NCI-H82 (cell line): ENCODE measurements at places on chromosomes 4 and X.

DNA sequence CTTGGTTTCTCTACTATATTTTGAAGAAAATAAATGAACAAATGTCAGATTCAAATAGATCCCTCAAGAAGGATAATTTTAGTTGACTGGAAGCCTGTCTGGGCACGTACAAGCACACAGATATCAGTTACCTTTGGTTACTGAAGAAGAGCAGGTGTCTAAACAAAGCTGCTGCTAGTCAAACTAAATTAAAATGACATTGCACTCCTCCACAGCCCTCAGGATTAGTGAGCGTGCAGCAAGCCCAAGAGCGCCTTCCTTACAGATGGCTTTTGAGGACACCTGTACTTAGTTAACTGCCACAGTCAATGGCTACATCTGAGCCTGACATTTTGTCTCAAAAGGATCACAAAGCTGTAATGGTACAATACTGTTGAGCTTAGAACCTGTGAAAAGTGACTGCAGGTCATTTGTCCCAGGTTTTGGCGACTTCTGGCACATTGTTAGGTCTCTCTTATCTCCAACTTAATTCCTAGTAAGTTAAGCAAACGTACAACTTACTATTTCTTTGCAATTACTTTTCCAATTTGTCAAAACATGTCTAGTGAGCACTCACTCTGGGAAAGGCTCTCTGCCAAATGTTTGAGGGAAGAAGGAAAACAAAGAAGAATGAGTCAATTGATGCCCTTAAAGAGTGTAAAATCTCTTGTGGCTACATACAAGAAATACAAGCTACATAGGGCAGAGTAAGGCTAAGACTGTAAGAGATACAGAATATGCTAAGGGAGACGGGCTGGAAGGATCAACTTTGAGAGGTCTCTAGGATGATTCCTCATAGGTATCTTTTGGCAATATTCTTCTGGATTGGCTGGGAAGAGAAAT, 25.6 kb upstream of the DAPP1 start:
- peak; percentile 66 for DNase-seq

GRCh38 chrX:50877310-50877709, 33.2 kb upstream of the BMP15 start:
- DNase-seq, result no peak

- no peak for DNase-seq
Observed at GRCh38 chr4:168221301-168221700, 97.3 kb downstream of the DDX60 start.

- peak; percentile 94 for DNase-seq
Observed at GRCh38 chrX:123736333-123736921, 3.6 kb upstream of the THOC2 start.

- no peak for DNase-seq
Observed at GRCh38 chr4:98602270-98602669, 56.1 kb downstream of the TSPAN5 start.

DNA sequence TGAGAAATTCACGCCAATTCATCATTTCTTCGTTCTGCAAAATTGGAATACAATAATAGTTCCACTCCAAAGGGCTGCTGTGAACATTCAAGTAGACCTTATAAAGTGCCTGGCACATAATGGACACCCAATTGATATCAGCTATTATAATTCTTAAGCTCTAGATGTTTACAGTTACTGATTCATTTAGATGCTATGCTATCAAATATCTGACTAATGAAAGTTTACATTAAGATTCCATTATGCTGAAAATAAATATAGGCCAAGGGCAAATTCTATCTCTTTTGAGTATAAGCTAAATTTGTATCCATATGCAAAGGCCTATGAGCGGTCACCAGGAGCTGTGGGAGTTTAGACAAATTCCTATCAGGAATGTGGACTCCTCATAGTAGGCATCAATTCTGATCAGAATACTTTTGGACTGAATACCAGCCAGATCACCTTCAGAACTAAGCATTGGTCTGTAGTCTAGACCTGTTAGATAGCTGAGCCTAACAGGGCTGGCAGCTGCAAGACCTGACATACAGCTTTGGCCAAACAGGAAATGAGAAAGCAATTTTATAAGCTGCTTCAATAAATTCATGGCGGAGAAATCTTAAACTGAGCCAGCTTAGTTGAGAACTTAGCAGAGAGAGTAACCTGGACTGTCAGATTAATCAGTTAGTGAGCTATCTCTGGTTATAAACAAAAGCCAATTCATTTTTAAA, 384.3 kb upstream of the ACTRT1 start:
- DNase-seq, result no peak

- DNase-seq, result no peak
Observed at GRCh38 chr4:149095001-149095400, 652.8 kb upstream of the NR3C2 start.
